Activated CD4-positive, alpha-beta T cell treated with anti-CD3 and anti-CD28 coated beads for 48 hours (primary cell): ENCODE measurements at places on chromosomes 3 and 15.

GRCh38 chr3:78823859-78824258 lies 943.9 kb downstream of the ROBO1 start:
- no peak for DNase-seq

GRCh38 chr3:14457999-14458398 lies 55.6 kb downstream of the SLC6A6 start:
- no peak for DNase-seq

GRCh38 chr3:136931606-136932005 lies 26.2 kb upstream of the IL20RB start:
- no peak for DNase-seq

DNA sequence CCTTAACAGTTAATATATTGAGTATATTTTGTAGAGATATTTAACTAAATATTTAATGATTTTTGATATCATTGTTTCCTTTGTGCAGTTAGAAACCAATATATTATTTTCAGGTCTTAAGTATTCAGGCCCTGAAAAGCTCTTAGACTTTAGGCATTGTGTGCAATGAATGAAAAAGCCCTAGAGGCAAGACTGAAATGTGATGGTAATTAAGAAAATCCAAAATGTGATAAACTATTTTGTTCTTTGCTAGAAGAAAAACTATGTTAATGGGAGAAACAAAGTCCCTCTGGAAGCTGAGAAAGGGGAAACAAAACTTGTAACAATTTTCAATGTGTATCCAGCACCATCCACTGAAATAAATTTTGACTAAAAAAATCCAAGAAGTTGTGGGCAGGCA lies 54.6 kb upstream of the SSR3 start:
- no peak for DNase-seq

DNA sequence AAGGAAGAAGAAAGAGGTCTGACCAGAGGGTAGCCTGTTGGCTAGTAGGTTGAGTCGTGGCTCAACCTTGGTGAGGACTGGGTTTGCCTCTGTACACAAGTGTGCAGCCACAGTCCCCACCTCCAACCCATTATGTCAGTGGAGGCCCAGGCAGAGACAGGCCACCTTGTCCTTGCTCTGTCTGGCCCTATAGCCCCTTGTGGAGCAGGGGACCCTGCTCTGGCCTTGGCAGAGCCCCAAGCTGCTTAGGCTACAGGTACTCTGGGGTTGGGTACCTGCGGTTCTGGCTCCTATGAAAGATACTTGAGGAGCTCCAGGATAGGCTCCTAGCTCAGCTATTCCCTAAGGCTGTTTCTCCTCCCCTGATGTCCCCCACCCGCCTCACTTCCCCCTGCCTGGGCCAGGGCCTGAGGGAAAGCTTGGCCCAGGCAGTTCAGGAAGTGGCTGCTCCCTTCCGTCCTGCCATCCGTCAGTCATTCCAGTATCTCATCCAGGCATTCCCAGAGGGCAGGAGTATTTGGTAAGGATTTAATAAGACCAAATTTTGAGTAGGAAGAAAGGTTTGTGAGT lies 44.0 kb downstream of the FGD5 start:
- DNase-seq: no peak

DNA sequence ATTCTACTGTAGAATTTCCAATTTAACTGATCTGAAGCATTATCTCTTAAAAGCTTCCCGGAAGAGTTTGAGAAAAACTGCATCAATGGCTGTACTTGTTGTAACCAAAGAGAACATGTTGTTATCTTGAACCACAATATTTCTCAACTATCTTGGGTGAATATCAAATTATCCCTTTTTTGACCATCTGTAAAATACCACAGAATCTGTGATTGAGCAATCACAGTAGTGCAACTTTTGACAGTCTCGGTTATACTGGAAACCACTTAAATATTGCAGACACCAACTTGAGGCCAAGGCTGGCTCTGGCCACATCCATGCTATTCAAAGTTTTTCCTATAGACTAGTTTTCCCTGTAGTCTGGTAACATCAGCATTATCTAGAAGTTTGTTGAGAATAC lies 842.8 kb upstream of the EPHA6 start:
- no peak for DNase-seq

DNA sequence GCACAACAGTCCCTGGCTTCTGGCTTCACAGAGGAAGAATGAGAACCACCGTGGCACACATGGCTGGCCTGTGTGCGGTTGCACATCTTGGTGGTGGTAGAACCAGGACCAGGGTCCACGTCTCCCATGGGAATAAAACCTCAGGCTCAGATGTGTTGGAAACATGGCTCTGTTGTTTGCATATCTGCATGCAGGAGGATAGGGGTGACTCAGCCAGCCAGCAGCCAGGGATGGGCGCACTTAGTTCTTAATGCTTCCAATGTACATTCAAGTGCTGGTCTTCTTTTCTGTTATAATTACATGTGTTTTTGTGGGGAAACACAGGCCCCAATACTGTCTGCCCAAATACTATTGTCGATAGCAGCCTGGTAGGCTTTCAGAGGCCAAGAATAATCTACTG lies 35.8 kb upstream of the BCL2L10 start:
- DNase-seq: no peak

DNA sequence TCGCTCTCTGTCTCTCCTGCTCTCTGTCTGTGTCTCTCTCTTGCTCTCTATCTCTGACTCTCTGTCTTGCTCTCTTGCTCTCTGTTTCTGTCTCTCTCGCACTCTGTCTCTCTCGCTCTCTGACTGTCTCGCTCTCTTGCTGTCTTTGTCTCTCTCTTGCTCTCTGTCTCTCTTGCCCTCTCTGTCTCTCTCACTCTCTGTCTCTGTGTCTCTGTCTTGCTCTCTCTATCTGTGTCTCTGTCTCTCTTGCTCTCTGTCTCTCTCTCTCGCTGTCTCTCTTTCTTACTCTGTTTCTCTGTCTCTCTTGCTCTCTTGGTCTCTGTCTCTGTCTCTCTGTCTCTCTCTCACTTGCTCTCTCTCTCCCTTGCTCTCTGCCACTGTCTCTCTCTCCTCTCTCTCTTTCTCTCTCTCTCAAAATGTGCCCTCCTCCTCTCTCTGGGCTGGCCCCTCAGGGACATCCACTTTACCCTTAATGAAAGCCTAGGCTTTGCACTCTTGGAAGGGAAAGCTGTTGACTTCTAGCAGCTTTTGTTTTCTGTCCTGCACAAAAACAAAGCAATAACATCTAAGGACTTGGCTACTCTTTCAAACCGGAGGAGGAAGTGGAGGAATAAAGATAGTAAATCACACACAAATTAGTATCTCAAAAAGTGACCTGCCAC lies 73.9 kb upstream of the NR2E3 start:
- no peak for DNase-seq

- DNase-seq: no peak
Observed at GRCh38 chr3:188220988-188221818, 67.2 kb downstream of the LPP start.

DNA sequence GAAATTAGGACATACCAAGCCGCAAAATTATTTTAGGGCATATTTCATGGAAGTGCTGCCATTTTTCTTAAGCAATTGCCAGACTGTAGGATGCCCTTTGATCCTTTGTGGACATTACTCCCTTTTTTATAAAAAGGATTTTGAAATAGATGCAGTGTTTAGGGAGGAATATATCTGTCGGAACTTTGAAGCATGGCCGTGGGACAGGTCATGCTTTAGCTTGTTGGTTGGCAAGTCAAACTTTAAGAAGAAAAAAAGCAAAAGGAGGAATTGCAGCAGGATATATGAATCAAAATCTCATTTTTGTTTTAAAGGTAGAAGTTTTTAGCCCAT lies 122.1 kb downstream of the MCTP2 start:
- DNase-seq: no peak

DNA sequence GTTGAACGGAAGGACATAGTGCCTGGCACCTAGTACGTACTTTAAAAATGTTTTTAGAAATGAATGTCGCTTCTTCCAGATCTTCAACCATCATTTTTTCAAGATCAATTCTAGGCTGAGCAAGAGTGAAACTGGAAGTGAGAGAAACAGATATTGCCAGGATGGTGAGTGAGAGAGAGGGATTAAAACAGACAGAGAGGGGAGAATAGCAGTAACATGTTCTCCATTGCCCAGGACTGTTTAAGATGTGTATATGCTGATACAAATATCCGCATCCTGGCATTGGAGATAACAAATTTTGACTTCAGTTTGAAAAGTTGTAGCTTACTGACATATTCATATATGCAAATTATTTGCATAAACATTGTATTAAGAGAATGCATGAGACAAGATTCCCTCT lies 1156.1 kb downstream of the TBL1XR1 start:
- no peak for DNase-seq

- DNase-seq: no peak
Observed at GRCh38 chr3:146262371-146263110, 11.6 kb upstream of the PLSCR4 start.

GRCh38 chr15:29003191-29003839 lies 117.5 kb downstream of the APBA2 start:
- no peak for DNase-seq

GRCh38 chr15:62469874-62470688 lies 305.0 kb upstream of the C2CD4B start:
- DNase-seq: no peak

GRCh38 chr15:81548365-81549130 lies 174.5 kb upstream of the TMC3 start:
- DNase-seq: no peak

DNA sequence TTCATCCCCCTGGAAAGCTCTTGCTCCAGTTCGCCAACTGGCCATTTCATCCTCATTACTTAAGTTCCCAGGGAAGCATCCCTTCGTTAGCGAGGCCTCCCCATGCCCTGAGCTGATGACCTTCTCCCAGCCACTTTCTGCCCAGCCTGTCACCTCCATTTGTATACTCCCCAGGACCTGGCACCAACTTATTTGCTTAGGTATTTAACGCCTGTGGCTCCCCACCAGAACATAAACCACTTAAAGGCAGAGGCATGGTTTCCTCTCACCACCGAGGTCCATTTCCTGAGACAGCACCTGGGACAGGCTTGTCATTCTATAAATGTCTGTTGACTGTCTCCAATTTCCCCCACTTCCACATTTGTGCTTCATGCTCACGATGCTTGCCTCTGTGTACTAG lies 189.0 kb downstream of the ZNF621 start:
- no peak for DNase-seq

GRCh38 chr15:51496246-51496645 lies 126.3 kb downstream of the DMXL2 start:
- no peak for DNase-seq

- no peak for DNase-seq
Observed at GRCh38 chr3:152209776-152210175, 59.0 kb upstream of the MBNL1 start.

- DNase-seq: no peak
Observed at GRCh38 chr3:177776661-177777101, 579.4 kb upstream of the TBL1XR1 start.

DNA sequence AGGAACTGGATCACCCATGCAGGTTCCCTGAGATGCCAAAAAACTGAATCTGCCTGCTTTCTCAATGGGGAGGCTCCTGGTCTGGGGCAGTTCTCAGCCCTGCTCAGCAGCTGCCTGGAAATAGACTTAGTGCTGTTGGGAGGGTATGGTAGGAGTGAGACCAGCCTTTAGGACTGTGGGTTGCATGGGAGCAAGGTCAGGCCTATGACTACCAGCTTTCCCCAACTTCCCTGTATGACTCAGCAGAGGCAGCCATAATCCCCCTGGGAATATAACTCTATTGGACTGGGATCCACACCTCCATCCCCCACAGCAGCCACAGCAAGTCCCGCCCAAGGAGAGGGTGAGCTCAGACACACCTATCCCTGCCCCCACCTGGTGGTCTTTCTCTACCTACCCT lies 87.0 kb downstream of the CFAP44 start:
- no peak for DNase-seq

DNA sequence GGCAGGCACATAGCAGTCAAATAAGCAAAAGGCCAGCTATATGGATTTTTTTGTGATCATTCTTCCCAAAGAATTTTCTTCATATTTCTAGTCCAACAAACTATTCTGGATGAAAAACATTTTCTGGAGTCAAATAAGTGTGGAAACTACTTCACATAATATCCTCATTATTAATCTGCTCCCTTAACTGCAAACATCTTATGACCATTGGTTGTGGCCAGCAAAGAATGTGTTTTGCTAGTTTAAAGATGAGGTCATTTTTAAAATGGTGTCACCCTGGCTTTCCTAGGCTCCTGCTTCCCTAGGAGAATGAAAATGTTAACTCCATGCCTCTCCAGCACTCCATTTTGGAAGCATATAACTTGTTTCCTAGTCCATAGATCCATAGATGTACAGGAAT lies 118.8 kb downstream of the SST start:
- no peak for DNase-seq

- no peak for DNase-seq
Observed at GRCh38 chr3:108389372-108389771, 93.0 kb downstream of the HHLA2 start.

DNA sequence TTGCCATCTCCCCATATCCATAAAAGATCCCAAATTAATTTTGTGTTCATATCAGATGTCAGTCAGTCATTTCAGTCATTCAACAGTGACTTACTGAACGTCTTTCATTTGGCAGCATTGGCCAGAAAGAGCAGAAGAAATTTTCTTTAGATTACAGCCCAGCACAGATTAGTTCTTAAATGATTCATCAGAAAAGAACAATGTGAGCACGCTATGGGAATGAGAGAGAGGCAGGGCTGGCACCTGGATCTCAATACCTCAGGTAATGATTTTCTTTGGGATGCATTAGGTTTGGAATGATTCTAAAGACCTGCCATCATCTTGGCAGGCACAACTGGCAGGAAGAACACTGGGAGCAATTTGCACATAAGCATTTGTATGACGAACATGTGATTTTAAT lies 41.6 kb downstream of the FBN1 start:
- DNase-seq: no peak

DNA sequence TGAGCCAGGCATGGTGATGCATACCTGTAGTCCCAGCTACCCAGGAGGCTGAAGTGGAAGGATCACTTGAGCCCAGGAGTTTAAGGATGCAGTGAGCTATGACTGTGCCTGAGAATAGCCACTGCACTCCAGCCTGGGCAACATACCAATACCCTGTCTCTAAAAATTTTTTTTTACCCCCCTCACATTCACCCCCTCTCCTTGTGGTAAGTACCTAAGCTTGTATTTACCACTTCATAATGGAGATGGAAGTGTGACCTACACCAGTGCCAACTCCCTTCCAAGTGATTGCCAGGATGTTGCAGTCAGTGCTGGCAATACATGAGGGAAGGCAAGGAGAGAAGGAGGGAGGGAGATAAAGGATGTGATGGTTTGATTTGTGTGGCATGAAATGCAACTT lies 84.2 kb downstream of the LRRC28 start:
- no peak for DNase-seq

- DNase-seq: no peak
Observed at GRCh38 chr3:132064114-132064513, 29.3 kb upstream of the CPNE4 start.

GRCh38 chr15:56767315-56767714 lies 34.0 kb upstream of the ZNF280D start:
- no peak for DNase-seq

DNA sequence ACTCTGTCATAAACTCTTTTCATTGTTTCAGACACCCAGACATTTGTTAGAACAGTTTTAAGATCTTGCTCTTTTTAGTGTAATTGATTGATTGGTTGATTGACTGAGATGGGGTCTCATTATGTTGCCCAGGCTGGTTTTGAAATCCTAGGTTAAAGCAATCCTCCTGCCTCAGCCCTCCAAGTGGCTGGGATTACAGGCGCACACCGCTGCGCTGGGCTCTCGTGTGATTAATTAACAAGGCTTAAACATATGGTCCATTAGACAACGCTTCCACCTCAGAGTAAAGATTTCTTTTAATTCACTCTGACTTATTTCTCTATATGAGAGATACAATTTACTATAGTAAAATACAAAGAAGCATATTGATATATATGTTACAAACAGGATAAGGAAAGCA lies 114.0 kb upstream of the C2CD4B start:
- DNase-seq: no peak

GRCh38 chr3:18019161-18019495 lies 276.7 kb upstream of the TBC1D5 start:
- DNase-seq: no peak
